Stimulated activated CD4-positive, alpha-beta T cell treated with anti-CD3 and anti-CD28 coated beads, Interleukin-15, amount 100 ng/mL, for 48 hours (primary cell): ENCODE measurements at places on chromosomes 13 and 19.

GRCh38 chr19:44585371-44586133 is 27.8 kb upstream of the IGSF23 start:
- no peak for DNase-seq

DNA sequence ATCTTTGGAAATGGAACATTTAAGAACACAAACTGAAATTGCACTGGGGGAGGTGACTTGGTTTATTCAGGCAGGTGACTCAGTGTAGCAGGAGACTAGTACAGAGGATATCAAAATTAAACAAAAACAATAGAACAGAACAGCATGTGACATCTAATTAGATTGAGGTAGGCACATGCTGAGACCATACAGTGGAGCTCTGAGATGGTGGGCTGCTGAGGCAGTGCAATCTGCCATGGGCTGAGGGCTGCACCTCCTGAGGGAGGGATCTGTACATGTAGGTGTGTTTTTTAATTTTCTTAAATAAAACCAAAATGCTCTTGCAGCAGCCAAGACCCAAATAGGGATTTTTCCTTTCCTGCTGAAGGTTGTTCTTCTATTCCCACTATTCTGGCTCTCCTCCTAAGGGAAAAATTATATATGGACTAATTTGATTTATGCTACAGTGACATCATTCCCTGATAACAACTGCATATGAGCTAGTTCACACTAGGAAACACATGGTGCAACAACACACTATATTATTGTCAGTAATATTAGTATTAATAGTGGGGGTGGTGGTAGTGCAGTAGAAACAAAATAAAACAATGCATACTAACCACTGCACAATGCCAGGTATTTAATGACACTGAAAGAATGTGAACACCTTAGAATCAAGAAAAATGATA is 48.0 kb downstream of the LNX2 start:
- DNase-seq, result no peak

DNA sequence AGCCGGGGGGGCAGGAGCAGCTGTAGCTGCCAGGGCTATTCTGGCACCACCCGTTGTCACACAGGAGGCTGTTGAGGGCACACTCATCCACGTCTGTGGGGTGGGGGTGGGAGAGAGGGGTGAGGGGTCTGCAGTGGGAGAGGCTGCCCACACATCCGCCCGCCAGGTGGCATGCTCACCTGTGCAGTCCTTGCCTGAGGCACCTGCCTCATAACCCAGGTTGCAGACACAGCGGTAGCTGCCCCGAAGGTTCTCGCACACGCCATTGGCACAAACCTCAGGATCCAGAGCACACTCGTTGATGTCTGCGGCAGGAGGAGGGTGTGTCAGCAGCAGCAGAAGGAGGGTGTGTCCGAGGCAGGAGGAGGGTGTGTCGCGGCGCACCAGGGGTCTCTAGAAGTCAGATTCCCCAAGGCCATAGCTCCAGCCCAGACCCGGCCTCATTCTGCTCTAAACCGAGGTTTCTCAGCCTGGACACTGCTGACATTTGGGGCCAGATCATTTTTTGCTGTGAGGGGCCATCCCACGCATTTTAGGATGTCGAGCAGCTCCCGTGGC is 20.3 kb downstream of the FBN3 start:
- DNase-seq, result no peak

- no peak for DNase-seq
These were observed 56.7 kb downstream of the GNG7 start for GRCh38 chr19:2645826-2646225.

GRCh38 chr13:85772367-85772766 is 26.9 kb downstream of the SLITRK6 start:
- DNase-seq, result no peak

DNA sequence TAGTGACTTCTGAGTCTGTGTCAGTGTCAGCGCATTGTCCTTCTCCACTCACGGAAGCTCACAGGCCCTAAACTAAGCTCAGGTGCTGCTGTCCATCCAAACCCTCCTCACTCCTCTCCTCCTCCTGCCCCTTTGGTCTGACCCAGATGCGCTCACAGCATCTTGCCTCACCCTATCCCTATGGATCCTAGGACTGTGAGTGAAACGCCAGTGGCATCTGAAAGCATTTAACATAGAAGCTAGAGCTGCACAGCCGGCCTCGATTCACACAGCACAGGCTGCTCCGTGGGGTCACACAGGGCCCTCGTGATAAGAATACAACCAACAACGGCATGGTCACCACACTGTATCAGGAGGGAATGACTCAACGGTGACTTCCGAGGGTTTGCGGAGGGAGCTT is 149.1 kb upstream of the SPACA7 start:
- DNase-seq, result no peak

GRCh38 chr13:21579754-21580316 is 24.1 kb downstream of the MICU2 start:
- DNase-seq, result no peak

GRCh38 chr13:80074143-80074752 is 266.7 kb downstream of the SPRY2 start:
- DNase-seq, result no peak

GRCh38 chr13:35874704-35875103 is 256.5 kb downstream of the DCLK1 start:
- no peak for DNase-seq

DNA sequence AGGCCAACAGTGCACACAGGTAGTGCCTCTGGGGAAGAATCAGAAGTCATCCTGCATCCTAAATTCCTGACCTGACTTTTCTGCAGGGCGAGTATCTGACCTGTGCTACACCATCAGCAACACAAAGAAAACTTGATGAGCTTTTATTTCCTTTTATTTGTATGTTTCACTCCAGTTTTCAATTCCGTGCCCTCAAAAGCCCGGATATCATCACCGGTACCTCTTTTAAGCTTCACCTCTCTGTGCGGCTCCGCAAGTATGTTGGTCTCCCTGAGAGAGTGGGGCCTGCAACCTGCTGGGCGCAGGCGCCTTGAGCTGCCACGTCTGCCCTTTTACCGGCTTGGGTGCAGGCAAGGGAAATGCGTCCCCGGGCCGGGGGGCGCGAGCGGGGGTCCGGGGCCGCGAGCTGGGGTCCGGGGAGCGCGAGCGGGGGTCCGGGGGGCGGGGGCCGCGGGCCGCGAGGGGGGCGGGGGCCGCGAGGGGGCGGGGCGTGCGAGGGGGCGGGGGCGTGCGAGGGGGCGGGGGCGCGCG is 4.3 kb upstream of the DUXA start:
- no peak for DNase-seq

- DNase-seq, result no peak
These were observed 15.2 kb upstream of the STRN4 start for GRCh38 chr19:46761418-46761831.

GRCh38 chr19:13045812-13046211 is 50.5 kb downstream of the NFIX start:
- DNase-seq, result no peak

DNA sequence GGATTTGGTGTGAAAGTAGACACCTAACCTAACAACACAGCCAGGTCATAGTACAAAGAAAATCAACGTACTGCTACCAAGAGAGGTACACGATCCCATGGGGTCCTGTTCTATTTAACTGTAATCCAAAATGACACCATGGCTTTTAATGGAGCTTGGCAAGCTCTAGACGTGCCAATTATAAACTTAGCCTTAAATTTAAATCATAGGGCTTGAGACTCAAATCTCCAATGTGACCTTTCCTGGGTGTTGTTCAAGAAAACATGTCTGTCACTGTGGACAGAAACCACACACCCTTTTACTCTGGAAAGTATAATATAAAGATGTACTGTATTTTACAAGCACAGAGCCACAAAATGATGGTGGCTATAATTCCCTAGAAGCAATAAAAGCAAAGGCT is 299.3 kb downstream of the ENOX1 start:
- DNase-seq, result no peak

GRCh38 chr13:109745702-109746101 is 40.7 kb downstream of the IRS2 start:
- DNase-seq, result no peak

DNA sequence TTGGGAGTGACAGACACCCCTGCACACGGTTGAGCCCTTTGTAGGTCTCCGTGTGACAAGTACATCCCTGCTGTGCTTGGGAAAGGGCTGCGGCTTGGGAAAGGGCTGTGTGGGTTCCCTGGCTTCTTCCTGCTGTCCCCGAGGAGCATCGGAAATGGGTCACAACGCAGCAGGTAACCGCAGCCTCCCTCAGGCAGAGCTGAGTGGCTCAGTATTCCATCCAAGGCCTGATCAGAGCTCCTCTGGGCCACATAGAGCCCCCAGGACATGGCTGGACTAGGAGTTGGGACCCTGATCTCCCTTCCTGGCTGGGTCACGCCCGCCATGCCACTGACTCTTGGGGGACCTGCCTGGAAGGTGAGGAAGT is 16.3 kb downstream of the TECR start:
- no peak for DNase-seq

DNA sequence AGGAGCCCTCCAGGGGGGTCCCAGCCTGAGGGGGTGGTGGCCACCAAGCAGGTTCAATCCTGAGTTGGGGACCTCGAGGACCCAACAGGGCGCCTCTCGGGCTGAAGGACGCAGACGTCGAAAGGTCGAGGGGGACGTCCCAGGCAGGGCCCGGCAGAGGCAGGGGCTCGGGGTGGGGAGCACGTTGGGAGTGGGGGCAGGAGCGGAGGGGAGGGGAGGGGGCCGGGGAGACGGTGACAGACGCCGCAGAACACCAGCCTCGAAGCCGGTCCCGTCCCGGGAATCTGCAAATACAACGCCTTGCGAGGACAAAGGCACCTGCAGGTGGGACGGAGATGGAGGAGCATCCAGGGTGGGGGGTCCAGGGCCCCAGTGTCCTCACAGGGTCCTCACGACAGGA is 4.1 kb downstream of the FGF22 start:
- DNase-seq, result no peak

- no peak for DNase-seq
These were observed 3.9 kb upstream of the PCDH17 start for GRCh38 chr13:57627663-57628062.

- DNase-seq, result no peak
These were observed 2.6 kb downstream of the GRIK5 start for GRCh38 chr19:42067315-42067888.

GRCh38 chr19:58569943-58570670 is 3.0 kb downstream of the MZF1 start:
- no peak for DNase-seq

- no peak for DNase-seq
These were observed 461.4 kb downstream of the MYO16 start for GRCh38 chr13:109090796-109091195.

GRCh38 chr19:15926484-15926883 is 7.8 kb downstream of the CYP4F11 start:
- no peak for DNase-seq

DNA sequence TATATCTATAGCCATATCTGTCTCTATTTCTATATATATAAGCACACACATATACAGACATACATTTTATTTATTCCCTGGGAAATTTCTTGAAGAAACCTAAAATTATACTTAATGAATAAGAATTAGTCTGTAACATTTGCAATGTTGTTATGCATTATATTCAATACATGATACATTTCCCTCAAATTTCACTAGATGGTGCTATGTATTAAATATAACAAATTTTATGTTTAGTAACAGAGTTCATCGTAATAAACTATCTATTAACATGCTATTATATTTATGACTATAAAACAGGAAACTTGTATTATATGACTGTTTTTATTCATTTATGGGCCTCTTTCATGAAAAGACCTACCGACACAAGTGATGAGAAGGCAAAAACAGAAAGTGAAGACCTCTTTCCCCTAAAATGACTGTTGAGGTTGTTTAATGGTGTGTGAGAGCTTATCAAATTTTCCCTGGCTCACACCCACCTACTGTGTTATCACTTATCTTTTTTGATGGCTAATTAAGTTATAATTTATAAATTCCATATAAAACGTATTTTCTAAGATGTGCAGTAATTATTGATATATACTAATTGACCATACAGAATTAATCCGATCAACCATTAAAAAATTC is 881.9 kb downstream of the SLITRK6 start:
- DNase-seq, result no peak

DNA sequence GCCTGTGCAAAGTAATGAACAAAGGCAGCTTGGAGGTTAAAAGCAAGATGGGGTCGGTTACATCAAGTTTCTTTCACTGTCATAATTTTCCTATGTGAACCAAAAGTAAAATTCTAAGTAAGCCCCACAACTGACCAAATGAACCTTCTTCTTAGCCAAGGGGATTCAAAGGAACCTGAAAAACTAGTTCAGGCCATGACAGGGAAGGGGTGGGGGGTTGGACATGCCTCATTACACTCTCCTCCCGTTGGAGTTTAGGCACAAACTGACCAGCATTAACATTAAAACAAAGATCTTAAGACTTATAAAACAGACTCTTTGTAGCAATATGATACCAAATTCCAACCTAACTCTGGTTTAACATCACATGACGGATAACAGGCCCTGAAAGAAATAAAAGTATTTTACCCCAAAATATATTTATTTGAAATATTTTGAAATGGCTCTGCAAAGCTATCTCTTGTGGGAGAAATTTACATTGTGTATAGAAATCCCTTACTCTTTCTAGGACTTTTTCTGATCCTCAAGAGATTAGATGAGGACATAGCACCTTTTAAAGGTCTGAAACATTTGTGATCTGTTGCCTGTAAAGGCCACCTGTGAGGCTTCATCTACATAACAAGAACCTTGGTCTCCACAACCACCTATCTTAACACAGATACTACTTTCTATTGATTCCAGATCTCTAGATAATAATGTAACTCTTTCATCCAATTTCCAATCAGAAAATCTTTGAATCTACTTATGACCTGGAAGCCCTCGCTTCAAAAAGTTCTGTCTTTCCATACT is 1829.0 kb upstream of the MIR17HG start:
- DNase-seq, result no peak

DNA sequence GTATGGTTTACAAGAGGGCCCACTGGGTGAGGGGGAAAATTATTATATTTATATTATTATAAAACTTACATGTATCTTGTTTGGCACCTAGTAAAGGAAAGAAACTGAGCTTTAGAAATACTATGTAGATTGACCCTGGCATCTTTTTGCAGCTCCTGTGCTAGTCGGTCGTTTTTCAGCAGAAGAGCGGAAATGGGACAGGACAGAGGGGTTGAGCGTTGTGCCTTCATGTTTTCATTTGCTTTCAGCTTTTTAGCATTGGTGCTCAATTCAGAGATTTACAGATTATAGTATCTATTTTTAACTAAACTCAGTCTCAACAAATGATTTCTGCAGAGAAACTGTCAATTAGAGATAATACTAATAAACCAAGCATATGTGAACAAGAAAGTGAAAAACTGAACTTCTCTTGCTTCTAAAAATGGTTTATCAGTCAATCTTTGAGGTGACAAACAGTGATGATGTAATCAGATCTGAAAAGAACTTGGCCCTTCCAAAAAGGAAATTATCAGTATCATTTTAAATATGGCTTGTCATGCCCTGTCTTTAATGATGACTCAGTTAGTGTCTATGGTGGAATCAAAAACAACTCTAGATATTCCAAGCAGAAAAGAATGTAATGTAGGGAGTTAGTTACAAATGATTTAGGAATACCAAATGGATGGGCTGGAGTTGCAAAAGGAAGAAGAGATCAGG is 56.9 kb upstream of the KCTD4 start:
- no peak for DNase-seq

DNA sequence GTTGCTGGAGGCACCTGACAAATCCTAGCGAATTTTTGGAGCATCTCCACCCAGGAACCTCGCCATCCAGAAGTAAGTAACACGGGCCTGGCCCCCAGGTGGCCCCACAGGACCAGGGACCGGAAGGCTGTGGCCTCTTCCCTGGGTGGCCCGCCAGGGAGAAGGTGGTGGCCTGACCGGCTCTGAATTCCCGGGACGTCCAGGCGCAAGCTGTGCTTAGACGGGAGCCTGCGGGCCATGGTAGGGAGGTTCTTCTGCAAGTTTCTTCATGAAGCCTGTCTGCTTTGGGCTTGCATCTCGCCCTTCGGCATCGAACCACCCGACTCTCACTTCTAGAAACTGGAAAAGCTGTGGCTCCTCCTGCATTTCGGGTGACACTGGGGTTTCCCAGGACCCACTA is 47.4 kb downstream of the KDM4B start:
- DNase-seq, result no peak

GRCh38 chr13:110714797-110715394 is 1.4 kb downstream of the ING1 start:
- DNase-seq, result no peak
